DMS79 treated with DMSO at 0.1 percent for 48 hours (cell line): ENCODE measurements at places on chromosomes 3 and 15.

GRCh38 chr15:25710184-25710583 lies 152.9 kb downstream of the ATP10A start:
- no peak for DNase-seq

GRCh38 chr15:26358708-26359107 lies 414.2 kb downstream of the GABRB3 start:
- no peak for DNase-seq

DNA sequence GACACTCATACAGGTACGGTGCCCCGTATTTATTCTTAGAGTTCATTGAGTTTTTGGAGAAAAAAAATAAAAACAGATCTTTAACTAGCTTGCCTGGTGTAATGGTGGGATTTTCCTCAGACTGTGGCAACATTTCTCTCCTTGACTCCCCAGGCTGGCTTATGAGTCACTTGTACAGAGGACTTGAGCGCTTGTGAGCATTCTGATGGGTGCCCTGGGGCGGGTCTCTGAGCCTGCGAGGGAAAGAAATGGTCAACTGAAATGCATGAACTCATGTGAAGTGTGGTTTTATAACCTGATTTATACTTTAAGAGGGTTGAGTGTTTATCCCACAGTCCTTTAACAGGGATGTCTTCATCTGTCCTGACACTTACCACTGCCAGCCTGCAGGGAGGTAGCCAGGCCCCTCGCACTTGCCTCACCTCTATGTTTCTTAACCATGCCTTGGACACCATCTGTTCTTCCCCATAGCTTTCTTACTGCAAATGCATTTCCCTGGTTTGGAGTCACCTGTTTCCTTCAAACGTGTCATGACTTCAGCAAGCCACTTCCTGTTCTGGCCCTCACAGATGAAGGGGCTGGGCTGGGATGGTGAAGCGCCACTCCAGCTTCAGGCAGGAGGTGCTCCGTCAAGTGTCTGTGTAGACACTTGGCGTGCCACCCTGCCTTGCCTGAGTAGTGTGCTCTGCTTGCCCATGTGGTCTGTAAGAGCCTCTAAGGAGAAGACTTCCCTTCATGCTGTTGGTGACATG lies 118.7 kb downstream of the PDE8A start:
- DNase-seq: peak; percentile 78

GRCh38 chr3:42351207-42351606 lies 59.2 kb downstream of the LYZL4 start:
- DNase-seq: no peak

DNA sequence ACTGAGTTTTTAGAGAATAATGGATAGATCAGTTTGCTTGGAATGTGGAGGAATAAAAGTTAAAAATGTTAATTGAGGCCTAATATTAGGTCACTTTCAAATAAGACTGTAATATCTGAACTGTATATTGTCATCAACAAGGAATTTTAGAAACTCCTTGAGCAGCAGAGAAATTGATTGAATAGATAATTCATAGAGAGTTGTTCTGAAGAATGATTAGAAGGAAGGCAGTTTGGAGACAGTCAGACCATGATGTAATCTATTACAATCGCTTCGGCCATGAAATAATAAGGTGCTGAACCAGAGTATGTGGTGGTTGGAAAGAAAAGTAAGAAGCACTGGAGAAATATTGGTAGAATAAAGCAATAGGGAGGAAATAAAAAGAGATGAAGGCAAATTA lies 15.7 kb downstream of the ECT2 start:
- DNase-seq: no peak
